ENCODE measurements at places on chromosomes 12 and 14.
A peak's percentile ranks its signal among the peaks of the same experiment; 100 is the strongest.

DNA sequence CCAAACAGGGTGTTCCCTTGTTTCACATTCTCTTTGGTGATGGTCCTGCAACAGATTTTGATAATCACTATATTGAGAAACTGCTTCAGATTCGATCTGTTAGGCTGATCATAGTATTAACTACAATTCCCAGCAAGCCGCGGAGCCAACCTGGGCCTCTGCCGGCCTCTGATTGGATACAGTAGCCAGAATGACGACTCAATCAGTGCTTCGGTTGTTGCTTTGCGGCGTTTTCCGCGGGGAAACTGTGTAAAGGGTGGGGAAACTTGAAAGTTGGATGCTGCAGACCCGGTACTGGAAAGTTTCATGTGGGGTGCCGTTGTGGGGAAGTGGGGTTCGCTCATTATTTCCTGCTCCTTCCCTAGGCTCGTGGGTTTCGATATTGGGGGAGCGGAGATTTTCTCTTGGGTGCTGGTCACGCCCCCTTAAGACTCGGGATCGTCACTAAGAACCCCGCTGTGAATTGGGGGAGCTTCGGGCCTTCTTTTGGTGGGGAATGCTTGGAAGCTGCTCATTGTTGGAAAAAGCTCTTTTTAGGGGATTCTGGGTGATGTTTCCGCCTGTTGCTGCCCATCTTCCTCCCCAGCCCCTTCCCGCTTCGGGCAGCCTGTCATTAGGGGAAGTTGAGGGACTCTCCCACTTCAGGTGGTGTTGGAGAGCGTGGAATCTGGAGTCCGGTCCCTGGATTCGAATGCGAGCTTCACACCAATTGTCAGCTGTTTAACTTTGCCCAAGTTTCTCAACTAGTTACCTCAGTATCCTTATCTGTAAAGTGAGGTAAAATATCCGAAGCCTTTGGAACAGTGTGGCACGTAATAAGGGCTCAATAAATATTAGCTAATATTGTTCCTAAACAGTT lies at the start of gene RAD51B:
Gene RAD51B (plus strand): TSS at position 217 of the 859 bp plus-strand sequence.
- DNase-seq = peak; percentile 75

DNA sequence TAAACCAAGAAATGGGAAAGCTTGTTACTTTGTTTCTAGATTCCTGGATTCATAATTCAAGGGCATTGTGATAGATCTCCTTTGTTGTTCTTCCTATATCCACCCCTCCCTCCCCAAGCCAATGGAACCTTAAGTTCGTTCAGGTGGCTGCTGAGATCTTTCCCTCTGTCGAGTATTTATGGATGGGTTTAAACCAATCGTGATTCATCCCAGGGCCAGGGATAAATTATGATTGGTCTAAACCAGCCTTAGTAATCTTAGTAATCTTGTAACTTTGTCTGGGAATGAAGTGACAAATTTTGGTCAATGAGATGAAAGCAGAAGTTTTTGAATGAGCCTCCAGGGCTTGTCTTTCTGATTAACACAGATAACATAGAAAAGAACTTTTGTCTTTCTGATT lies 56.1 kb upstream of the PCED1B start:
- no peak for DNase-seq

DNA sequence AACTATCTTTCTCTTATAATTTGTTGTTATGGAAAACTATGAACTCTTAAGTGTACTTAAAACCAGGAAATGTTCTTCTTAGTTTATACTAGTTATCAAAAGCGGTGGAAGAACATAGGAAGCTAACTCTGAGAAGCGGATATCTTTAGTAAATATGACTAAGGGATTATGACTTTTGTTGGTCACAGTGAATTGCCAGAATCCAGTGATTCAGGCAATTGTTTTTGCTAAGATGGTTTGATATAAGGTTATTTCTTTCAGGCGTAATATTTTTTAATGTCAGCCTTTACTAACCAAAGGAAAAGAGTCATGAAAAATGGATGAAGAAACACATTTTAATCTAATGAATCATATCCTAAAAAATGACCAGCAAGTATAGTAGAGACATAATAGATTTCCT lies 473.5 kb downstream of the FOXG1 start:
- DNase-seq = no peak

DNA sequence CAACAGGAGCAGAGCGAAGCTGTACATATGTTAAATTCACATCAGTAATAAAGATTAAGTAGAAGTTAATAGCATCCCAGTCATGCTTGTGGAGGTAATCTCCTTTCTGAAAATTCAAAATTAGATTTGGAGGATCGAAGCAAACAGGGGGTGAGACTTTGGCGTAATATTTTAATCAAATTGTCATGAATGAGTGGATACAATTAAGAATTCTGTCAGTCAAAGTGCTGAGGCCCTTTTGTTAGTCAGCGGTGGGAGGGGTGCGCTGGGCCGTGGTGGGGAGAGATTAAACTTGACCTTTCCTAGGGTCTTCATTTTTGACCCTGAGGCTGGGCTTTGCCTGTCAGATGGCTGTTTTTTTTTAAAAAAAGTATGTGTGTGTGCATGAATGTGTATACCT lies 226.7 kb downstream of the VRK1 start:
- no peak for DNase-seq

DNA sequence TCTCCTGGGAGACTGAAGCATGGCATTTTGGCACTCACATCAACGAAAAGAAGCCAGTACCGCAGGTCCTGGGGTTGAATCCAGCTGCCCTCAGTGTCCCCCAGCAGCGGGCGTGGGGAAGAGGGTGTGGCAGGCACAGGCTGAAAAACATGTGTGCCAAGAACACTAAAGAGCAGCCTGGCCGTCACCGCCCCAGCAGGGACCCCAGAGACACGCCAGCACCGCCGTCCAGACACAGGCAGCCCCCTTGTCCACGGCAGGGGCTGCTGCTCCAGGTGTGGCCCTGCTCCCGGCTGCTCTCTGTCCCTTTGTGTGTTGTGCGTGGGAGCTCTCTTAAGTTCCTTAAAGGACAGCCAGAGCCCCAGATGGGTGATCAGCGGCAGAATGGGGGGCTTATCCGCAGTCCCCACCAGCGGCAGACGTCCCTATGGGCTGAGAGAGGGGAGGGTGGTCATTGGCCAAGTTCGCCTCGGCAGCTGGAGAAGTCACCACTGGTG lies 556 bp downstream of the PHETA1 start:
- DNase-seq = no peak

DNA sequence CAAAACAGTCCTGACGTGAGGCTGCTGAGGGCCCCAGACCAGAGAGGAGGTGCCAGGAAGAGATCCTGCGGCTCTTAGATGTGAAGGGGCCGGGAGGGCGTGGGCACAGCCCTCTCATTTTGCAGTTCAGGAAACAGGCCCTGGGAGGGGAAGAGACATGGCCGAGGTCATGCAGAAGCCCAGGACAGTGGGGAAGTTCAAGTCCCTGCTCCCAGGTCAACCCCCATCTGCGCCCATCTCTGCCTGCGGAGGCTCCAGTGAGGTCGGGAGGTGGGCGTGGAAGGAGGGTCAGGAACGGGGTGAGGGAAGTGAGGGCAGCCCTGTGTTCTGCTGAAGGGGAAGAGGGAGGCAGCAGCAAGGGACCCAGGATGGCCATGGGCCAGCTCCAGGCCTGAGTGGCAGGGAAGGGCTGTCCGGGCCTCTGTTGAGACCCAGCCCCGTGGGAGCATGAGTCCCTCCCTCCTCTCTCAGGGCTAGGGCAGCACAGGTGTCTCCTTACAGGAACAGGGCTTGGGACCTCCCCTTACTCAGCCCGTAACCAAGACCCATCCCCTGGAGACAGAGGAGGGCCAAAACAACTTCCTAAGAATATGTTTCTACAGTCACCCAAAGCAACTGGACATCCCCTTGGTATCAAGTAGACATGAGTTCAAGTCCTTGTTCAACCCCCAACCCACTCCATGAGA lies 90.8 kb downstream of the LGMN start:
- DNase-seq = no peak

DNA sequence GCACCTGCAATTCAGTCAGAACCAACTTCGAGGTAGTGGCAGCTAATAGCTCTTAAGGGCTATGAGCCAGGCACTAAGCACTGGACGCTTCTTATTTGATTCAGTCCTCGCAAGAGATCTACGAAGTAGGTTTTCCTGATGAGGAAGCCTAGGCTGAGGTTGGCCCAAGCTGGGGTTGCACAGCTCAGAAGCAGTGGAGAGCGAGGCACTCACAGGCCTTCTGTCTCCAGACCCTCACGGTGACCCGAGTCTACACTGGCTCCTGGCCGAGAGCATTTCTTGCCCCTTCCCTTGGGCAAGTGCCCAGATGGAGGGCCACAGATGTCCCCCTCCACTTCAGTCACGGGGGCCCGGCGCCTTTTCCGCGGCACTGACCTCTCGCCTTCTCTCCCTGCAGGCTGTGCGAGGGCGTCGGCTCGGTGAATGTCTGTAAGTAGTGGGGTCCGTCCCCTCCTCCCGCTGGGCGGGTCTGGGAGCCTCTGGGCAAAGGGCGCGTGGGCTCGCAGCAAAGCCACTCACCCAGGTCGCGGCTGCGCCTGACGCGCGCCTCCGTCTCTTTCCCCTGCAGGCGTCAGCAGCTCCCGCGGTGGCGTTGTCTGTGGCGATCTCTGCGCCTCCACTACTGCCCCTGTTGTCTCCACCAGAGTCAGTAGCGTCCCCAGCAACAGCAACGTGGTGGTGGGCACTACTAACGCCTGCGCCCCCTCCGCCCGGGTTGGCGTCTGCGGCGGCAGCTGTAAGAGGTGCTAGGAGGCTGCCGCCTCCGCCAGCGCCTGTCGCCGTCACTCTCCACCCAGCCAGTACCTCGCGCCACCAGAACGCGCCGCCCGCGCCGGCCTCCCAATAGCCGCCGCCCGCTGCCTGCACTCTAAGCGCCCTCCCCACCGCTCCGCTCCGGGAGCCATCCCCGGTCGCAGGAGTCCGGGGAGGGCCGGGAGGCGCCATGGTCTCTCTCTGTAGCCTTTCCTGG lies 13.1 kb downstream of the KRT83 start:
- no peak for DNase-seq

DNA sequence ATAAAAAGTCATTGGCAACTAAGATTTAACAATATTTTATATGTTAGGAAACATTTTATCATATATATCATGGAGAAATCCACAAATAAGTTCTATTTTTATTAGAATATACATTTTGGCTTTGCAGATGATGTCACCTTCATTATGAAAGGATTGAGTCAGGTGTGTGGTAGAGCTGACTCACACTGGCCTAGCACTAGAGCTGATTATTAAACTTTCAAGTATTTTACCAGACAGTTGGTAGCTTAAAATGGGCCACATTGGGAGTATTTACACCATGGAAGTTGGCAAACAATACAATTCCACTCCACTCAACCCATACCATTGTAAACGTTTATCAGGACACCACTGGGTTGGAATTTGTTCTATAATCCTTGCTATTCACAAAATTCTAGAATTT lies 1036.6 kb downstream of the TRHDE start:
- peak; percentile 43 for DNase-seq

GRCh38 chr14:31127690-31128089 lies 79.9 kb downstream of the HECTD1 start:
- peak; percentile 86 for DNase-seq

DNA sequence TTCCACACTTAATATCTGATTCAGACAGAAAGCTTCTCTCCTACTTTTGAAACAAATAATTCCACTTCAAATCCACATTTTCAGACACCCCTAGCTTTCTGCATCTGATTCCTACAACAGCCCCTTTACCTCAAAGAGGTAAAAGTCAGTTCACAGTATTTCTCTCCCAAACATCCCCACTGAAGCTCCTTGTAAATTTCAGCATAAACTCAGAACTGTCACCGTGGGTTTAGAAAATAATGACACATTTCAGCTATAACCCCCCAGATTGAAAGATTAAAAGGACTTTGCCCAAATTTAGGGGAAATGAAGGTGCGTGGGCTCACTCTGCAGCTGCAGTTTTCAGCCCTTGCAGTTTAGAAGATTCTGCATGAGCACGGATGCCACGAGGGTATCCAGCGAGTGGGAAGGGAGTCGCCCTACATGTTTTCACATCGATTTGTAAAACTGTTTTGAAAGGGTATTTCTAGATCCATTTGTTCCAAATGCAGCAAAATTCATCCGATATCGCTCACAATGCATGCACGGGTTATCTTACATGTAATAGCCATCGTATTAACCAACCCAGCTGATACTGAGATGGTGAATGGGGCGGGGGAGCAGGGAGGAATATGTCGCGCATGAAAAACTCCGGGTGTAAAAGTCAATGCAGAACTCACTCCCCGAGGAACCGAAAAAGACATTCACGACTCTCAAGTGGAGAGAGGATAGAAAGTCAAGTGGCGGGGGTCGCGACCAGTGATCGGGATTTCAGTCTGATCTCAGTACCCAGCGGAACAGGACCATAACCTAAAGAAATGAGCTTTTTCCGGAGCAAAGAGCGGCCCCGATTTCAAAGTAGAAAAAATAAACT lies 5.0 kb upstream of the CCND2 start:
- DNase-seq = no peak

DNA sequence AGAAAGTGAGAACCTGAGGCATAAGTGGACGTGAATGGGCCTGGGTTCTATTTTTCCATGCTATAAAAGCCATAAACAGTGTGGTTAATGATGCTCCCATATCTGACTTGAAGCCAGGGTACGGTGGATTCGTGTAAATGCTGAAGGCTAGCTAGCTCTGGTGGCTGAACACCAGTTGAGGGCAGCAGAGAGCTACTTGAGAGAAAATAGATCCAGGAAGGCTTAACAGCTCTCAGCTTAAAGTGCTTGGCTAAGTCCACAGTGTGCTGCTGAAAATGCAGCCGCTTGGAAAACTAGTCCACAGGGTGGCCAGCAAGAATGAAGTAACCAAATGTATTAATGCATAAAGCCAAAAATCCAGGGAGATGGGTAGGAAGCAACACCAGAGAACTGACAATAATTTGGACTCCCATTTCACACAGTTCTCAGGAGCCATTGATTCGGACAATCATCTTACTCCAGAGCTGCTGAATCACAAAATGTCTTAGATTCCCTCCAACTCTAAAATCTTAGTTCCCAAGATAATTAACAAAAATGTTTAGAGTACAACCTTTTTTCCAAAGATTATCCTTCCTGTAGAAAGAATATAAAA lies 15.0 kb upstream of the FOXG1 start:
- peak; percentile 53 for DNase-seq

- no peak for DNase-seq
Measured at GRCh38 chr12:102503056-102503681, 22.8 kb upstream of the IGF1 start.

GRCh38 chr12:93541578-93542225 lies 30.8 kb upstream of the SOCS2 start:
- peak; percentile 70 for DNase-seq

- no peak for DNase-seq
Measured at GRCh38 chr14:32707742-32708500, 230.8 kb upstream of the NPAS3 start.

DNA sequence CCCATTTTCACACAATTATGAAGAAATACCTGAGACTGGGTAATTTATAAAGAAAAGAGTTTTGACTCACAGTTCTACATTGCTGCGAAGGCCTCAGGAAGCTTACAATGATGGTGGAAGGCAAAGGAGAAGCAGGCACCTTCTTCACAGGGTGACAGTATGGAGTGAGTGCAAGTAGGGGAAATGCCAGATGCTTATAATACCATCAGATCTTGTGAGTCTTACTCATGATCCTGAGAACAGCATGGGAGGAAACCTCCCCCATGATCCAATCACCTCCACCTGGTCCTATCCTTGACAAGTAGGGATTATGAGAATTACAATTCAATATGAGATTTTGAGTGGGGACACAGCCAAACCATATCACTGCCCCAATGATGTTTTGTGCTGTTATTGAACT lies 189.3 kb upstream of the CRY1 start:
- peak; percentile 25 for DNase-seq

- DNase-seq = no peak
Measured at GRCh38 chr12:128840862-128841468, 12.3 kb upstream of the GLT1D1 start.

All from renal cortical epithelial cell (primary cell).